ENCODE measurements at places on chromosomes 16 and 17. TPM values are rescaled to one million over a fixed set of nuclear protein-coding genes. Genes with fewer than 3 reads are reported as not detected.
A peak's percentile ranks its signal among the peaks of the same experiment; 100 is the strongest.

DNA sequence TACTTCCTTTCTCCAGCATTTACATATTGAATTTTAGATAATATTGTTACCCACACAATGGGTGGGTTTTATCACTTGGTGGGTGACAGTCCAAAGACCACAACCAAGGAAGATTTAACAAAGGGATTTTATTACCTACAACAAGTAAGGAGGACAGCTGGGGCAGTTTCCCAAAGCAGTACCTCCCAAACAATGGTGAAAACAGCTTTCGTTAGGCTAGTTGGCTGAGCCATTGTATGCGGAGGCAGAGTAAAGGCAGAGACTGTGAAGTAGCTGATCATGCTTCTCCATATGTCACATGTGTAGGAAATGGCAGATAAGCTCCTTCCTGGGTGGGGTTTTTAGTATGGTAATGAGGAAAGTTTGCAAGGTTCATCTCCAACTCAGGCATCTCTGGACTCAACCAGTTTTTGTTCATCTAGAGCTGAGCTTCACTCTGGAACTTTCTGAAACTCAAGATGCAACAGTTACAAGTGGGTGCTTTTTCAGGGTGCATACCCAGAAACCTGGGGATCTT lies 104.3 kb upstream of the PSMD7 start:
- peak; percentile 10 for DNase-seq

DNA sequence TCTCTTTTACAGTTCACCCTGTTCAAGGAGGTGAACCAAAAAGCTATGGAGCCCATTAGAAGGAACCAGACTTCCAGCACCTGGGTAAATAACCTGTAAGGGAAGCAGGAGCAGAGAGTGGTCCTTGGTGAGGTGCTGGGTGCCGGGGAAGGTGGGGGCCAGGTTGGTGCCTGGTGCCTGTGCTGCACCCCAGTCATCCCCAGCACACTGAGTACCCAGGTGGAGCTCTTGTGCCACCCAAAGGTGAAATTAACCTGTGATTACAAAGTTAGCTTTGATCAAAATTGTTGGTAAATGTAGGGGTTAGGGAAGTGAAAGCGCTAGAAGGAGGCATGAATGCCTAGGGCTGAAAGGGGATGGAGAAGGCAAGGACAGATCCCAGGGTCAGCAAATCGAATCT lies 58.6 kb downstream of the CDRT4 start:
- no peak for DNase-seq

DNA sequence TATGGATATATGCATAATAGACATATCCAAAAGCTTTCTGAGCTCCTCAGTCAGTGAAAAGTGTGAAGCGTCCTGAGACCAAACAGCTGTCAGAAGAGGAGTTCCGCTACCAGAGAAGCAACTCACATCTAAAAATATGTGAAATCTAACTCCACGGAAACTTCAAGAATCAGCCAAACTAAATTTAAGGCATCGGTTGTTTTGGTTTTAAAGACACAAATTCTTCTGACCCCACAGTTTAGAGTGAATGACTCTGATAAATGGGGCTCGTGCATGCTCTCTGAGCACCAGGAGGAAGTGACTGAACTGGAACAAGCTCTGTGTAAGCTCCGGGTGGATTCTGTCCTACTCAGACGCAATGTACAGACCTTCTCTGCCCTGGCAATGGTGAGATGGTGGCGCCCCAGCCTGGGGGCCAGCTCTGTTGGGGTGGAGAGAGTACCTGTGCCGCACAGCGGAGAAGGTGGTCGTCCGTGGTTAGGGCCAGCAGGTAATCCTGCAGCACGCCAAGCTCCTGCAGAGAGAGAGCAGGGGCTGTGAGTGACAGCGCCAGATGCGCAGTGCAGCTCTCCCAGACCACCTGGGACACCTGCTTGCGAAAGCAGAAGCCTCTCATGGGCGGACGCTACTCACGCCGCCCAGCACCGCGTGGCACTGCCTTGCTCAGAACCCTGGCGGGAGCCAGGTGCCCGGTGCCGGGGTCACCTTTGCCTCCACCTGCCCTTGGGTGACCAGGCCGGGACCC lies 44.4 kb upstream of the ATP2A3 start:
- no peak for DNase-seq

- DNase-seq = peak; percentile 34
Observed at GRCh38 chr17:8628172-8628571, 2.4 kb downstream of the MYH10 start.

DNA sequence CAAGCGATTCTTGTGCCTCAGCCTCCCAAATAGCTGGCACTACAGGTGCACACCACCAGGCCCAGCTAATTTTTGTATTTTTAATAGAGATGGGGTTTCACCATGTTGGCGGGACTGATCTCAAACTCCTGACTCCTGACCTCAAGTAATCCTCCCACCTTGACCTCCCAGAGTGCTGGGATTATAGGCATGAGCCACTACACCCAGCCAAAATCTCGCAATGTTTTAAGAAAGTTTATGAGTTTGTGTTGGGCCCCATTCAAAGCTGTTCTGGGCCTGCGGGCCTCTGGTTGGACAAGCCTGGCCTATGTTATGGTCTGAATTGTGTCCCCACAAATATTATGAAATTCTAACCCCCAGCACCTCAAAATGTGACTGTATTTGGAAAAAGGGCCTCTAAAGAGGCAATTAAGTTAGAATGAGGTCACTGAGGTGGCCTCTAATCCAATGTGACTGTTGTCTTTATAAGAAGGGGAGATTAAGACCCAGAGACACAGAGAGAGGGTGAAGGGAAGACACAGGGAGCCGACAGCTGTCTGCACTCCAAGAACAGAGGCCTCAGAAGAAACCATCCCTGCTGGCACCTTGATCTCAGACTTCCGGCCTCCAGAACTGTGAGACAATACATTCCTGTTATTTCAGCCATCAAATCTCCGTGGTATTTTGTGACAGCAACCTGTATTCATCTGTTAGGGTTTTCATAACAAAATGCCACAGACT lies 469.9 kb downstream of the HS3ST4 start:
- peak; percentile 54 for DNase-seq

Gene CRYBA1
- 1.0 TPM for total RNA-seq

Gene KRTAP1-5
- not detected for total RNA-seq

Gene DPEP3
- total RNA-seq = 0.19 TPM

- DNase-seq = peak; percentile 97
Observed at GRCh38 chr16:18983565-18984434, at the start of gene TMC7. TSS of gene TMC7 (plus strand) at chr16:18983934. CDS start at chr16:18984064, 130 bp downstream.

- DNase-seq = peak; percentile 55
Observed at GRCh38 chr17:50908860-50909764, 43.0 kb upstream of the TOB1 start.

GRCh38 chr17:81287152-81287551 lies 8.0 kb downstream of the SLC38A10 start:
- no peak for DNase-seq

Gene CDYL2
- 4.8 TPM for total RNA-seq

DNA sequence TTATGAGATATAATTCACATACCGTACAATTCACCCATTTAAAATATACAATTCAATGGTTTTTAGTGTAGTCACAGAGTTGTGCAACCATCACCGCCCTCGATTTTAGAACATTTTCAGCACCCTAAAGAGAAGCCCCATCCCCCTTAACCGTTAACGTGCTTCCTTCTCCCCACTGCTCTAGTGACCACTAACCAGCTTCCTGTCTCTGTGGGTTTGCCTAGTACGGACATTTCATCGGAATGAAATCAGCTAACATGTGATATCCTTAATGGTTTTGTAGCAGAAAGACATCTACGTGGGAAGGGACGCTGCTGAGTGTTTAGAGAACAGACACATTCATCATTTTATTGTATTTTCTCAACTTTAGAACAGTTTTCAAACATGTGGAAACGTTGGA lies 80.8 kb upstream of the HSBP1 start:
- no peak for DNase-seq

DNA sequence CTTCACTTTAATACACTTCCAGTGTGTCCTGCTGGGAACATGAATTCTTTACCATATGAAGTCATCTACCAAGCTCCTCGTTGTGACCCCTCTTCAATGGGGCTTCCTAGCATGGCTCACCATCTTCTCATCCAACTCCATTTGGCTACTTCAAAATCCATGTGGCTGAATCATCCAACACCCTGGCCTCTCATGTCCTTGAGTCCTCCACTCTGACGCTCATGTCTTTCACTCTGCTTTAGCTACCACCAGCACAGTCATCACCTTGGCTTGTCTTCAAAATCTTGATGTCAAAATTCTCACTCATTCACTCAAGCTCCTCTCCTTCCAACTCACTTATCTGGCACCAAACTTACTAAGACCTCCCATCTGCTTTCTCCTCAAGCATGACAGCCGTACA lies 35.8 kb downstream of the AMFR start:
- DNase-seq = no peak

DNA sequence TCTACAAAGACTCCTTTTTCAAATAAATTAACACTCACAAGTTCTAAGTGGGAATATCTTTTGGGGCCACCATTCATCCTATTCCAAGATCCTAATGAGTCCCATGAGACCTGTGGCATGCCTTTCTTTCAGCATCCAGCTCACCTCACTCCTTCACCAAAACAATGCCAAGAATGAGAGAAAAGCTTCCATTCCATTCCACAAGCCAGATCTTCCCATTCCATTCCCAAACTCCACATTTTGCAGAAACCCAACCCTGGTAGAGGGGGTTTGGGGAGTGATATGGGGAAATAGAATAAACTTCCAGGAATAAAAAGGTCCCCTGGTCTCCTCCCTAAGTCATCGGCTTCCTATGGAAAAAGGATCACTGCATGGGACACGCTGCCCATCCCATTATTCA lies 392.2 kb downstream of the NPIPA8 start:
- DNase-seq = no peak

DNA sequence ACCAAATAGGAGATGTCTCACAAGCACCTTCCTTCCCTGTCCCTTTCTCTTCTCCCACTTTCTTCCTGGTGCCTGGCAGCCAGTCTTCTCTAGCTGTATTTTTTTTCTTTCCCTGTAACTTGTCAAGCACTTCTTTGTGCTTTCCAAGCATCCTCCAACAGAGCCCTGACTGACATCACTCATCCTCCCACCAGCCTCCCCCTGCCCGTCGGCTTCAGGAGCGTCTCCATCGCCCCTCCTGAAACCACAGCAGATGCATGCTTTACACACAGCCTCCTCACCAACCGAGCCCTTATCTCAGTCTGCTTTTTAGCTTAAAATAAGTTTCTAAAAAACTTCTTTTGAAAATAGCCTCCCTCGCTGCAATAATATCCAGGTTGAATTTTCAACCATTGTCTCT lies 268.7 kb upstream of the CDH5 start:
- DNase-seq = no peak

DNA sequence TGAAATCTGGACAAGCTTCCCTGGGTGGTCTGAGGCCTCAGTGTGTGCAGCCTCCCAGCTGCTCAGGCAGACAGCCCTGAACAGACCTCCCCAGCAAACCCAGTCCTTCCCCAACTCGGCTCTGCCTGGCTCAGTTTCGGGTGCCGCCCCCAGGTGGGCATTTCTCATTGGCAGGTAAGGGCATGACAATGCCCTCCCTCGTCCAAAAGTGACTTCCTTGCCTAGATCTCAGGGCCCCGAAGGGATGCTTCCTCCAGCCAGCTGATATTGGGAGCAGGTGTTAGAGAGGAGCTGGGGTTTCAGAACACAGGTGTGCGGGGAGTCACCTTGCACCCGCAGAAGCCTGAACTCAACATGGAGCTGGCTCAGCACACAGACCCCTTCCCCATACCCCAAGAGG lies 3.8 kb upstream of the PPL start:
- no peak for DNase-seq

- DNase-seq = peak; percentile 57
Observed at GRCh38 chr17:43832168-43832975, 574 bp downstream of the MPP3 start.

Gene PSMC3IP
- total RNA-seq = 22.8 TPM

All from neural progenitor cell (in vitro differentiated cells).